ENCODE measurements at places on chromosomes 12 and 14.

DNA sequence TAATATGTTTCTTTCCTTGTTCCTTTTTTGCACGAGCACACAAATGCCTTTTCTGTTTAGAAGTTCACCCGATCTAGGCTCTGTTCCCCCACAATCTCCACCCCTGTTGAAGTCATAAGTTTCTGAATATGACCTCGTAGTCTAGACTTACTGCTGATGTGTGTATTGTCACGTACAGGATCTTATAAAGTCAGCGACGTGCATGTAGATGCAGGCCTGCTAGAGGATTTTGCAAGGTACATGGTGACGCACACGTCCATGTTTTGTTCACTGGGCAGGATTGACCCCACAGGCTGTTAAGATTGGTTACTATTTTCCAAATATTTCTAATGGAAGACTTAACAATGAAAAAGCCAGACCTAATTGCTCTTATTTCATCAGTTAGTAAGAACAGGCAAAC is 46.2 kb upstream of the CCDC91 start:
- no peak for DNase-seq

DNA sequence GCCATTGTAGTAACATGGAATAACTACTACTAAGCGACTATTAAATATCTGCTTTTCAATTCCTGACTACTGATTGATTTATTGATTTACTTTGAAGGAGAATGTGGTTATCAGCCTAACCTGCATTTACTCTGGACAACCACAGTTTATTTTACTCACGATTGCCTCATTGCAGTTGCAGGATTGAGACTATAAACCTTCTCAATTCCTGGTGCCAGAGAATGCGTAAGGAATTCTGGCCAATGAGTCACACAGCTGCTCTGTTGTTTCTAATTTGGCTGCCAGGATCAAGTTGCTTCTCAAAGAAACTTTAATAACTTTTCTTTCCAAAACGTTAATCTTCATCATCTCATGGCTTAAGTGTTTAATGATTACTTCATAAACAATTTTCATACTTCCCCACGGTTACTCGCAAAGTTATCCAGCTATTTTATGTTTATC is 13.1 kb upstream of the TMTC1 start:
- peak; percentile 78 for DNase-seq

DNA sequence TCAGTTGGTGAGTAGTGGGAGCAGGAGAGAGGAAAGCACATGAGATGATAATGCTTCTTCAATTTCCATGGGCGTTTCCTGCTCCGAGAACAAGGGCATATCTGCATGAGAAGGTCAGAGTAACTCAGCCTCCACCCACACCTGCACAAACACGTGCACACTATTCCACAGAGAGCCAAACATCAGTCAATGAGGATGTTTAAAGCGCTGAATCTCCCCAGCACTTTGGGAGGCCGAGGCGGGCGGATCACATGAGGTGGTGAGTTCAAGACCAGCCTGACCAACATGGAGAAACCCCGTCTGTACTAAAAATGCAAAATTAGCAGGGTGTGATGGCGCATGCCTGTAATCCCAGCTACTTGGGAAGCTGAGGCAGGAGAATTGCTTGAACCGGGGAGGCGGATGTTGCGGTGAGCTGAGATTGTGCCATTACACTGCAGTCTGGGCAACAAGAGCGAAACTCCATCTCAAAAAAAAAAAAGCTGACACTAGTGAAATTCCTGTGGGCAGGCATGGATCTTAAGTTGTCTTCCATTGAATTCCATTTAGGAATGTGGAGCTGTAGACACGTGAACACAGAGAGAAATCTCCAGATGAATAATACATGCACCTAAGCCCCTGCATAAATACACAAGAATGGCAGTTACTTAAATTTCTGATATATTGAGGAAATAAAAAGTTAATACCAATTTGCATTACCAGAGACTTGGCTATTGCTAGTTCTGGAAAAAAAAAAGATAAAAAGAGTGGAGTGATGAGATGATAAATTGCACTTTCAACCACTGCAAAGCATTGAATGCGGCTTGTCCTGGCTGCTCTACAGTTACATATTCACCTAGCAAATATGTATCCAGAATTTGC is 1097.4 kb upstream of the TMEM132C start:
- DNase-seq, result no peak

GRCh38 chr12:39671898-39672875 is 52.6 kb upstream of the ABCD2 start:
- DNase-seq, result no peak

DNA sequence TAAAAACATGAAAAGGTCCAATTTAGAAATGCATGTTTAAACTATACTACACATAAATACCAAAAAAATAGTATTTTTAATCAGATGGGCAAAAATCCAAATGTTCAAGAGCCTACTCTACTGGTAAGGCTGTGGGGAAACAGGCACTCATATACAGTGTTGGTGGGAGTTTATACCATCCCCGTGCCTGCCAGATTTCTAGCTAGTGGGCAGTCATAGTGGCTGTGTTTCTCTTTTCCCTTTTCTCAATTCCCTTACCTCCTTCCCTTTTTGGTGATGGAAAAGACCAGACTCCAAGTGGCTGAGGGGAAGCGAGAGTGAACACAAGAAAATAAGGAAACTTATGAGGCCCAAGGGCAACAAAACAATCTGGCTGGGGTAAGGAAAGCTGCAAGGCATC is 14.7 kb downstream of the ZNF641 start:
- no peak for DNase-seq

DNA sequence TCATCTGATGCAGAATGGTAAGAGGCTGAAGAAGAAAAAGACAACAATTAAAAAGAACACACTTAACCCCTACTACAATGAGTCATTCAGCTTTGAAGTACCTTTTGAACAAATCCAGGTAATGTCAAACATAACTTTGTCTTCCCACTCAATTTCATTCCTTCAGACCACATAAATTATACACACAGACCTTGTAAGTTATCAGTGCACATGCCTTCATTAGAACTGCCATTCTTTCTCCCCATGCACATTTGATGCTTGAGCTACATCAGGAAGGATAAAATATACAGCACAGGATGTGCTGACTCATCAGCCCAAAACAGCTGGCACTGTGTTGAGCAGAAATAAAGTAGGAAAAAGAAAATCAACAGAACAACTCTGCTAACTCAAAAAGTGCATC is 246.7 kb downstream of the PAWR start:
- no peak for DNase-seq
